Activated CD8-positive, alpha-beta memory T cell treated with anti-CD3 and anti-CD28 coated beads for 24 hours (primary cell): ENCODE measurements at places on chromosomes 3 and 15.

- no peak for DNase-seq
Observed at GRCh38 chr3:126951561-126951960, 31.4 kb upstream of the PLXNA1 start.

- peak; percentile 87 for DNase-seq
Observed at GRCh38 chr15:89647191-89647851, 7.9 kb downstream of the KIF7 start.

GRCh38 chr3:95588473-95588872 lies 1225.9 kb upstream of the EPHA6 start:
- DNase-seq: no peak

- DNase-seq: no peak
Observed at GRCh38 chr3:142808103-142808917, 80.6 kb downstream of the PCOLCE2 start.
